Activated T-helper 1 cell treated with anti-CD3 and anti-CD28 coated beads, Interleukin-2, amount 50 U/mL, for 16 hours (primary cell): ENCODE measurements at places on chromosomes 13 and 19.

DNA sequence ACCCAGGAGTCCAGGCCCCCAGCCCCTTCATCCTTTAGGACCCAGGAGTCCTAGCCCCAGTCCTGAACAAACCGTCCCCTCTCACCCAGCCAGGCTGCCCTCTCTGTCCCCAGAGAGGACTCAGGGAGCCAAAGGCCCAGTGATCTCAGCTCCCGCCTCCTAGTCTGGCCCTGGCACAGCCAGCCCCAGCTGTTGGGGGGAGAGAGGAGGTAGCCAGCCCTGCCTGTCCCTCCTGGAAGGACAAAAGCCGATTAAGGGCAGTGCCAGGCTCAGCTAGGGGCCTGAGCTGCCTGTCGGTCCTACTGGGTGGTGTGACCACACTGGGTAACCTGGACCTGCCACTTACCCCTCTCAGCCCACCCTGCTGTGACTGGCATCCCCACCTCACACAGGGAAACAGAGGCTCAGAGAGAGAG is 14.5 kb downstream of the LIPE start:
- no peak for DNase-seq

DNA sequence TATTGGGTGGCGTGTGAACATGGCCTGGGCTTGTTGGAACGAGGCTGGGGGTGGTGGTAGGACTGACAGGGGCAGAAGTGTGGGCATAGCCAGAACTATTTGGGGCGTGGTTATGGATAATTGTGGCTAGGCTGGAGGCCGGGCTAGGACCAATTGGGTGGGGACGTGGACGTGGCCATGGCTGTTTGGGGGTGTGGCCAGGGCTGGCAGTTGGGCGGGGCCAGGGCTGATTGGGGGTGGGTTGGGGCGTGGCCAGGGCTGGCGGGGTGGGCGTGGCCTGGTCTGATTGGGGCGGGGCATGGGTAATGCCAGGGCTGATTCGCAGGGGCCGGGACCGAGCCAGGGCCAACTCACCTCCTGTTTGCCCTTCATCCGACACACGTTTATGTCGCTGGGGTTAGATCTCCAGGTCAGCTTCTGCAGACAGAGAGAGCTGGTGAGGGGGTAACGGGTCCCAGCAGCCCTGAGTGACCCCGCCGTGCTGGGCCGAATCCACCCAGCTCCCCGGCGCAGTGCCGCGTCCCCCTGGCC is 2.8 kb downstream of the SEMA6B start:
- DNase-seq = no peak

DNA sequence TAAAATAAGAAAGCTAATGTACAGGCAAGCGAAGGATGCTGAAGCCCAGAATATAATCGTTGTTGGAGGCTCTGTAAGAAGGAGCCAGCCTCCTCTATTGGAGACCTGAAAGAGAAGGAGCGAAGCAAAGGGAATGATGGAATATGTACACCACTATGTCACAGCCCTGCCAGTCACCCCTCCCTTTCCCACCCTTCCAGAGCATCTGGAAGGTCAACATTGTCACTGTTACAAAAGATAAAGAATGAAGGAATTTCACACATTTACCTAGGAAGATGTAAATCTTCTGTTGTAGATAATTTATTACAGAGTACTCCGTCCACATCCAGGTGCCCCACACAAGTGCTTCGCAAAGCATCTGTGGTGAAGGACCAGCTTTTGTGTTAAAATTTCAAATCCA is 39.7 kb upstream of the SACS start:
- no peak for DNase-seq

- no peak for DNase-seq
Observed at GRCh38 chr13:51221674-51222036, 543 bp upstream of the FAM124A start.

- no peak for DNase-seq
Observed at GRCh38 chr13:20550799-20551198, 16.2 kb upstream of the IFT88 start.

- DNase-seq = no peak
Observed at GRCh38 chr13:79749984-79750551, 269.1 kb downstream of the NDFIP2 start.

DNA sequence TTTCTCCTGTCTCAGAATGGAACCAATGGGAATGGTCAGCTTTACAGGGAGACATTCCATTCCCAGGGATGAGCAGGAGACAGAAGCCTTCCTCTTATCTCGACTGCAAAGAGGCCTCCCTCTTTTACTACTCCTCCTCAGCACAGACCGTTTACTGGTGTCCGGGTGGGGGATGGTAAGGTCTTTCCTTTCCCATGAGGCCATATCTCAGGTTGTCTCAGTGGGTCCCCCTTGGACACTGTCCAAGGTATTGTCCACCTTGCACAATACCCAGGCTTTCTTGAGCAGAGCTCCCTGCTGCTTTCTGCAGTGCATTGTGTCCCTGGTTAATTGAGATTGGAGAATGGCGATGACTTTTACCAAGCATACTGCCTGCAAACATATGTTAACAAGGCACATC is 7.5 kb upstream of the ZNF808 start:
- no peak for DNase-seq

- no peak for DNase-seq
Observed at GRCh38 chr13:110006304-110006703, 219.9 kb upstream of the IRS2 start.

DNA sequence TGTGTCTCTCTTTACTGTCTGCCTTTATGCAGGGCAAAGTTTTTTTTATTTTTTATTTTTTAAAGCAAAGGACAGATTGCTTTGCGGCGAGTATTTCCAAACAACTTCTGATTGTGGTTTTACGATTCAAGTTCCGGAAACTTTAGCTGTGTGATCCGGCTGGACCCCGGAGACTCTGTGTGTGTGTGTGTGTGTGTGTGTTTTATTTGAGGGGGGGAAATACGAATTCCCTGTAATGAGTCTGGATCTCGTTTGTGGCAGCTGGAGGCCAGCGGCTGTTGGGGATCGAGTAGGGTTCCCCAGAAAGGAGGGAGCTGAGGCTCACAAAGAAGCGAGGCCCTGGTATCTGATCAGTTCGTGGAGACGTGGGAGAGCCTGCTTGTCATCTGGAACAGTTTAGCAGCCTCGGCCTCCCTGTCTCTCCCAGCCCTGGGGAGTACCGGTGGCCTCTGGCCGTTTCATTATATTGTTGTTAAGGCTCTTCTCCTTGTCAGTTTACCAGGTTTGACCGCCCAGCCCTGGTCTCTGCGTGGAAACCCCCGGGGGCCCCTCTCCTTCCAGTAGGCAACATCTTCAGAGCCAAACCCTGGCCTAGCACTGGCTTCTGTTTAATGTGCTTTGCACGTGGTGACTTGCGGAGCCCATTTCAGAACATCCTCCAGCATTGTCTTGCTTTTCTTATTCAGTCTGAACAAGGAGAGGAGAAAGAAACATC is 1.3 kb downstream of the FARP1 start:
- DNase-seq = no peak

GRCh38 chr19:29615891-29616425 is 9.9 kb downstream of the POP4 start:
- DNase-seq = no peak

DNA sequence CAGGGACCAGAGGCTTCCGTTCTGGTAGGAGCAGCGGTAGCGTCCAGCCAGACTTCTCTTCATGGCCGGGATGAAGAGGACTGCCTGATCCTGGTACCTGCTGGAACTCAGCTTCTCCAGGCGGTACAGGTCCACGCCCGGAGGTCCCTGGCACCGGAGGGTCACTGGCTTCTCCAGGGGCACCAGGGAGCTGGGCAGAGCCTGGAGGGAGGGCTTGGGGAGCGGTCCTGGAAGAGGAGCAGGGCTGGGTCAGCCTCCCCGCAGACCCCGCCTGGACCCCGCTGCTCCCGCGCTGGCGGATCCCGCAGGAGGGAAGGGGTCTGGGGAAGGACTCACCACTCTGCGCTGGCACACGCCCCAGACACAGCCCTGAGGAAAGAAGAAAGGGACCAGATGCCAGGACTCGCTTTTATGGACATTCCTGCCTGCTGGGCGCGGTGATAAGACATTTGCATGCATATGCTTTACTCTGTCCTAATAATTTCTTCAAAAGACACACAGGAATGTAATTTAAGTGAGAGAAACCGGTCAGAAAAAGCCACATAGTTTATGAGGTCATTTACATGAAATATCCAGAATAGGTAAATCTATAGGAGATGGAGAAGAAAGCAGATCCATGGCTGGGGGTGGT is 5.8 kb downstream of the GP6 start:
- DNase-seq = no peak

DNA sequence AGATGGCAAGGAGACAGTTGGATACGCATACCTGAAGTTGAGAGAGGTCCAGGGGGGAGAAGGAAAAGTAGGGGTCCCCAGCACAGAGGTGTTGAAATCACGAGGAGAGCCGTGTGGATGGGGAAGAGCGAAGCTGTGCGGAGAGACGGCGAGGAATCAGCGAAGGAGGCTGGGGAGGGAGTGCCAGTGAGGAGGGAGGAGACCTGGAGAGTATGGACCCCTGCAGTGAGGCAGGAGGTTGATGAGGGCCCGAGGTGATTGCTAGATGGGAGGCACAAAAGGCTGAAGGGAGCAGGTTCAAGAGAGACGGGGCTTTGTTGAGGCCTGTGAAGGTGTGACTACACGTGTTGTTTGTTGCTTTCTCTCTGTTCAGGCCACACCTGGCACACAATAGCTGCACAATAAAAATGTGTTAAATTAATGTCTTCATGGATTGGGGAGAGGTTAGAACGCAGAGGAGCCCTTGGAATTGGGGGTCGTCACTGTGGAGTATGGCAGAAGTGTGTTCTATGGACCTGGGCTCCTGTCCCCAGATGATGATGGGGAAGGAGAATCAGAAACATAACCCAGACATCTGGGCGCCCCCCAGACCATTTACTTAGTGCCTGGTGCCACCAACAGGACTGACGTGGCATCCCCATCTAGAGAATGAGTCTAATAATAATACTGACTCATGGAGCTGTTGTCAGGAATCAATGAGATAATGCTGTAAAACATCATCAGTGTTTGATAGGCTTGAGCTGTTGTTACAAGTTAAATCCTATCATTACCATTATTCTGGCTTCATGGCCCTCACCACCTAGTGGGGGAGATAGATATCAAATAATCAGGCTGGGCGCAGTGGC is 137.5 kb downstream of the SIPA1L3 start:
- DNase-seq = no peak

GRCh38 chr19:34226036-34226435 is 28.3 kb upstream of the GARRE1 start:
- no peak for DNase-seq

- no peak for DNase-seq
Observed at GRCh38 chr19:9835507-9835949, 410 bp downstream of the PIN1 start.

DNA sequence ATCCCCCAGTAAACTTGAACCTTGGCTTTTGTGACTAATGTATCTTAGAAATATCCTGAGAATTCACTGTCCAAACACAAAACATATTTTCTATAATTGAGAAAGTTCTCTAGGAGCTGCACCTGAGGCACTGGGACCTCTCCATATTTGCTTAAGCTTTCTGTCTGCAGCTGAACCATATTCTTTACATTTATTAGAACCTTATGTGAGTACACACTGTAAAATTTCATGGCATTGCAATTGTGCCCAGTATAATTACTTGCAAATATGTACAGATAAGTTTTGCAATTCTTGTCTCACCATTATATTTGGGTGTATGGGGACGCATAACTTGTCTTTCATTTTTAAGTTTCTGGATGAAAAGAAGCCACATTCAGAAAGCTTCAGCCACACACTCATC is 280.7 kb upstream of the KLHL1 start:
- no peak for DNase-seq

DNA sequence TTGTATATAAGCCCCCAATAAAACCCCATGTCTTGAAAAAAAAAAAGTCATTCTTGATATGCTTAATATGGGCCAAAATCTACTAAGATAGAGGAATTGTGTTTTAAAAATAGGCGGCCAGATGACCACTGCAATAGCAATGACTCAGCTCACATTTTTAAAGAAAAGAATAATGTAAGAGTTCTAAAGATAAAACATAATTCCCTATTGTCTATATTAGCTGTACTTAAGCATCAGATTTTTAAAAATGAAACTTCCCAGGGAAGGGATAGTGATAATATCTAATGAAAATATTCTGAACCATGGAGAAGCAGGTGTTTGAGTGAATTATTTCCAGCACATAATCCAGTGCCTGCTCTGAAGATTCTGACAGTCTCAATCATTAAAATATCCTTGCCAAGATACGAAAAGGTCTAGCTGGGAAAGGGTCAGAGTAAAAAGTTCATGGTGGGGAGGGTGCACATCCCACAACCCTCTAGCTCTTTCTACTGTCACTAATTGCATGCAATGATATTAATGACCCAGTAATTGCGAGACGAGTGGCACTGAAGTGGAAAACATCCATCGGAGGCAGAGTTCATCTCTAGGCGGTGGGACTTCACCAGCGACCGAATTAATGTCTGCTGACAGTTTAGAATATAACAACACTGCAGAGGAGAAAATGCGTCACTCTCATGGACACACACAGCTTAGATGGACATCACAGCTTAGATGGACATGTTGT is 31.6 kb downstream of the EFNB2 start:
- no peak for DNase-seq

- DNase-seq = no peak
Observed at GRCh38 chr13:101401196-101401595, 15.1 kb downstream of the NALCN start.
